ENCODE measurements at places on chromosomes 6 and 20.
A peak's percentile ranks its signal among the peaks of the same experiment; 100 is the strongest.

- no peak for DNase-seq
Observed at GRCh38 chr6:168828800-168829199, 387.8 kb downstream of the SMOC2 start.

DNA sequence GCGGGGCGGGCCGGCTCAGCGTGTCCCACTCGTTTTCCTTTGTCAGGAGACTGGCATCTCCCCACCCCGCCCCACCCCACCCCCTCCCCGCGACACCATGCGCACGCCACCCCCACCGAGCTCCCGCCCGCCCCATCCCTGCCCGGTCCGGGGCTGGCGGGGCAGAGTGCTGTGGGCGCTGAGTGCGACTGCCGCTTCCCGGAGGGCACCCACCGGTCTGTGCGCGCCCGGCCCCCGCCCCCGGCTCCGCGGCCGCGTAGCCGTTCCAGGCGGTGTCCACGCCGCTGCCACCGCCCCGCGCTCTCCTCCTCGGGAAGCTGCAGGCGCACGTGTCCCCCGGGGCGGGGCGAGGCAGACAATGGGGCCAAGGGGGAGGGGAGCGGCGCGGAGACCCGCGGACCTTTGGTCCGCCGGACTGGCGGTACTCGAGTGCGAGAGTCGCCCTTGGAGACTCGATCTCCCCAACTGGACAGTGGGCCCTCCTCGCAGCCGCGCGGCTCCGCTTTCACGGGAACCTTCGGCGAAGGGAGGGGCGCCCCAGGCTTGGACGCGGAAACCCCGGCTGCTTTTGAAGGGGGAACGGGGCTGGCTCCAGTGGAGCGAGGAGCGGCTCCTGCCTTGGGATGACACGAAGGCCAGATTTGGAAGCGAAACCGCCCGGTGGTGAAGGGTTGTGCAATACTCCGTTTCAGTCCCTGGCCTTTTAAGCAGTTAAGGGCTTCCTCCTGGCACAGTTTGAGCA lies 1.0 kb upstream of the SYNCRIP start:
- peak; percentile 55 for DNase-seq

DNA sequence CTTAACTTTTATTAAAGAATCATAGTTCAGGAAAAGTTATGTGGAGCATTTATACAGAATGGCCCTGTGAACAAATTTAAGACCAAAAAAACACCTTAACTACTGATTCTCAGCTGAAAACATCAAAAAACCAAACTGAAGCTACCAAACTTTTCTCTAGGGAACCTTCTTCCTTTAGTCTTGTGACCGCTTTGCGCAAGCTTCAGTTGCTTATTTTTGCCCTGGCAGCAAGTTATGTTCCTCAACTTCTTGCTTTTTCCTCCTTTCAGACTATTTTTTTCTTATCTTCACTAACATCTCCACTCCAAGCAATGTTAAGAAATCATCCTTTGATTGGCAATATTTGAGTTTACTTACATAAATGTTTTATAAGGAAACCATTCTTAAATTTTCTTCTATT lies 100.1 kb downstream of the MYB start:
- no peak for DNase-seq

GRCh38 chr20:4071178-4071693 lies 55.9 kb upstream of the RNF24 start:
- DNase-seq = no peak

DNA sequence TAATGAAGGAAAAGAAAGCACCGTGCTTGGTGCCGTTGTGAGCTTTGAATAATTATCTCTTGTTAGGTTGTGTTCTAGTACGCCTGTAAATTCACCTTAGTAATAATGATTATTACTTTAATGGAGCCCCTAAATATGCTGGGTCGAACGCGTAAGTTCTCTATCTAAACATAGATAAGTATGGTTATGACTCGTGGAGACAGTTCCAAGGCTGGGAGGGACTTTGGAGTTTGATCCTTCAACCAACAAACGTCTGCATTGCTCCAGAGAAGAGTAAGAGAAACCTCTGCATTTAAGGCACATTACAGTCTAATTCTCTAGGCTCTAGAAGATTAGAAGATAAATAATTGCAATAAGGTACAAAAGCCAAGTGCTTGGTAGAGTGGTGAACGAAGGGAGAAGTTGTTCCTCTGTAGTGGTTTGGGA lies 514 bp downstream of the ACOT13 start:
- no peak for DNase-seq

- no peak for DNase-seq
Observed at GRCh38 chr6:53866226-53866625, 71.4 kb downstream of the LRRC1 start.

- DNase-seq = no peak
Observed at GRCh38 chr6:146741609-146742008, 142.8 kb downstream of the ADGB start.

GRCh38 chr6:111605100-111605751 lies 452 bp downstream of the TRAF3IP2 start:
- no peak for DNase-seq

DNA sequence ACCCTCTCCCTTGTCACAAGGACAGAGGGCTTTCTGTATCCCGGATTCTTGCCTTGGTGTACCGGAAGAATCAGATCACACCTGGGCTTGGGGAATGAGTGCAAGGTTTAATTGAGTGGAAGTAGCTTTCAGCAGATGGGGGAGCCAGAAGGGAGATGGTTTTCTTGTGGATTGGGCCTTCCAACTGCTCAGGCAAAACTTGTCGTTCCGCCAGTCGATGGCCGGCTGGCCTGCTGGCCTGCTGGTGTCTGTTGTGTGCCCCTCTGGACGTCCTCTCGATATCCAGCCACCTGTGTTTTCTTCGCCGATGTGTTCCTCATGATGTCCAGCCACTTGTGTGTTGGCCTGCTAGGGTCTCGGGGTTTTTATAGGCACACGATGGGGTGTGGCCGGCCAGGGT lies 168.1 kb downstream of the CDKAL1 start:
- DNase-seq = no peak

DNA sequence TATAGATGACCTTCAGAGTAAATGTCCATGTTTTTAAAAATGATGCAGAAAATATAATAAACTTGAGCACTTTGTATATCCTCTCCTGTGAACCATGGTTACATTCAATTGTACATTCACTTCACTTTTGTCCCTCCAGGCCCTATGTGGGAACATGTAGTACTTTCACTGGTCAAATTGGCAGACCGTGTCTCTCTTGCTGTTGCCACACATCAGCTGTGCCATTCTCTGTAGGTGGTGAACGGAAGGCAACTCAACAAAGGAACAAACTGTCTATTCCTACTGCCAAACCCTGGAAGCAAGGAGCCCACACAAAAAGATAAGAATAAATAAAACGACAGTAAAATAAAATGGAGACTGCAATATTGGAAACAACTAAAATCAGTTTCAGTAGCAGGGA lies 2.0 kb downstream of the ROS1 start:
- DNase-seq = no peak

DNA sequence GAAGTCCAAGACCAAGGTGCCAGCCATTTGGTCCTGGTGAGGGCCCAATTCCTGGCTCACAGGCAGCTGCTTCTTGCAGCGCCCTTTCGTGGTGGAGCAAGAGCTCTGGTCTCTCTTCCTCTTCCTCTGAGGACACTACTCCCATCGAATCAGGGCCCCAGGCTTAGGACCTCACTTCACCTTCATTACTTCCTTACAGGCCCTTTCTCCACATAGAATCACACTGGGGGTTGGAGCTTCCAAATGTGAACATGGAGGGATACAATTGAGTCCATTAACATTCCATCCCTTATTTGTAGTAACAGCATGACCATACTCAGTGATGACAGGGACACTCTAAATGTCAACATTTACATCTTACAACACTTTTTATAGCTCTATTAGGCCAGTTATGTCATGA lies 2.3 kb downstream of the RAMACL start:
- no peak for DNase-seq

- DNase-seq = no peak
Observed at GRCh38 chr6:165008971-165009370, 300.4 kb downstream of the C6orf118 start.

- DNase-seq = no peak
Observed at GRCh38 chr20:36303020-36303595, 3.0 kb upstream of the DLGAP4 start.

DNA sequence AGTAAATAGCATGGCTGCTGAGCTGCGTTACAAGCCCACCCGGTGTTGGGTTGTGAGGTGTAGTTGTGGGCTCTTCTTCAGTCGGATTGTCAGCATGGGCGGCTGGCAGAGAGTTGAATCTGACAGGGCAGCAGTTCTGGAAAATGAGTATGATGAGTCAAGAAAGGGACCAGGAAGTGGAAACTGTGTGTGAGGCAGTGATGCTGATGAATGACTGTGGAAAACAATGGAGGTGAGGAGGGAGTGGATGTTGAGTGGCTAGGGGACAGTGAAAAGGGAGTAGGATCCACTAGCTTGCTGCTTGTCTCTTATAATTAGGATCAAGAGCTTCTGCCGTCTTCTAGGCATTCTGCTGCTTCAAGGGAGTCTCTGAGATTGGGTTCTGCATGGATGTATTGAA lies 154.3 kb downstream of the ESR1 start:
- no peak for DNase-seq

- DNase-seq = no peak
Observed at GRCh38 chr20:24991897-24992486, 559 bp downstream of the APMAP start.

DNA sequence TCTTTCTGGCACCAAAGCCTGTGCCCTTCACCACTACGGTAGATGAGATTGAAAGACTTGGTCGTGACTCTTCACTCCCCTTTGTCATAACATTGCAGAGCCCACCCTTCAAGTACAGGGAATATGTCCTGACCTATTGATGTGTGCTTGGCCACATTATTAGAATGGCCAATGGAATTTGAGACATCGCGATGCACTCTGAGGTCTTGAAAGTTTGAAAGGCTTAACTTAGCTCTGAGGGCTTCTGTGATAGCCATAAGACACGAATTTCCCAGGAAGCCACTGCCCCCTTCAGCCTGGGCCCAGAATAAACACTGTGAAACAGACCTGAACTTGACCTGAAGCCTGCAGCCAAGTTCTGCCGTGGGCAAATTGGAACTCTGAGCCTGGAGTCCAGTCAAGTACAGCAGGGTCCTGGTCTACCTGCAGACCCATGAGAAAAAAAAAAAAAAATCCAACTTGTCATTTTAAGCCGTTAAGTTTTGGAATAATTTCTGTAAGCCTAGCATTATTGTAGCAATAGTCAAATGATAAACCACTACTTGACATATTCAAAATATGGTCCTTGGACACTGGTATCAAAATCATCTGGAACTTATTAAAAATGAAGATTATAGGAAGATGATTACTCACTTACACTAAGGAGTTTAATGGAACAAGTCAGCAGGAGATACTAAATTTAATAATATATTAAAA lies 36.9 kb upstream of the TRAF3IP2 start:
- no peak for DNase-seq

DNA sequence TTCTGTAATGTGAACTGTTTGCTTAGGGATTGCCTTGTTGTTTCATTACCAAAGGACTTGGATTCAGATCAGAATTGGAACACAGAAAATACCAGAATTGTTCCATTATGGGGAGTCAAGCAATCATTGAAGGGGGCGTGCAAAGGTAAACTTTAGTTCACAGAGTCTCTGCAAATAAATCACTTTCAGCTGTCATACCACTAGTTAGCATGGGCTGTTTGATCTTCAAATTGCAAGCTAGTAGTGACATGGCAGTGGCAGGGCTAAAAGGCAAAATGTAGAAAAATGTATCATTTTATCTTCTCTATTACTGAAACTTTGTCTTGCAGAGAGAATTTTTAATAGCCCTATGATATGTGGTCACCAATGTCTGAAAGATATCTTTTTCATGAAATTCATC lies 483.2 kb upstream of the NRSN1 start:
- DNase-seq = no peak

DNA sequence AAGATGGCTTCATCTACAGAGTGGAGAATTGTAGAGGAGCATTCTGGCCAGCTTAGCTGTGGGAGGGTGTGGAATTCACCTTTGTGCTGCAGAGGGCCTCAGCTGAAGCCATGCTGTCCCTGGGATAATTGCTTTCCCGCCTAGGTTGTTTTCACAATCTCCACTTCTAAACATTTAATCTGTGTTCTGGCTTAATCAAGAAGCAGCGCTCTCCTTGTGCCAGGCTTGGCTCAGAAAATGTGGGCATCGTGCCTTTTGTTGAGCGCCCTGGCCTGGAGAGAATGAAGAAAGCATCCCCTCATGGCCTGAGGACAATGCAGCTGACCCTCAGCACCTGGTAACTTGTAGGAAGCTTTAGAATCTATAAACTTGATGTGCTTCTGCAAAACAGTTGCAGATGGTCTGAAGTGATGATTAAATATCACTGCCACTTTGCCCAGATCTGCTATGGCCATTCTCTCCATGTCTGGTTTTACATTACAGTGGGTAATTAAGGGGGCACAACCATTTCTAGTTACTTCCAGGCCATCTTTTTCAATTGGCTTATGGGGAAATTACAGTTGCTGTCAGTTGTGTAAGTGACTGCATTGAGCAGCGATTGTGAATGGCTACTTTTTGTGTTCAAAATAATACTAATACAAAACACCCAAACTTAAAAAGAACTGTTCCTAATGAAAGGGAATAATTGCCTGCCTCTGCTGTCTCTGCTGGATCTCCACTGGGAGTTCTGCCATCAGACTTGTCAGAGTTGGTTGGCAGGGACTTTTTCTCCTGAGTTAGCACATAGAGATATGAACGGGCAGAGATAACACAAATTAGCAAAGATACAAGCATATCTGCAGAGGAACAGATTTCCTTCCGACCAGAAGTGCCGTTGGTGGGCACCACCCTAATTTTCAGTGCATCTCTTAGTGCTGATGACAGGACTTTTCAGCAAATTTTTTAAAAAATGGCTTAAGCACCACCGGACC lies 18.4 kb downstream of the CTNNBL1 start:
- DNase-seq = no peak

DNA sequence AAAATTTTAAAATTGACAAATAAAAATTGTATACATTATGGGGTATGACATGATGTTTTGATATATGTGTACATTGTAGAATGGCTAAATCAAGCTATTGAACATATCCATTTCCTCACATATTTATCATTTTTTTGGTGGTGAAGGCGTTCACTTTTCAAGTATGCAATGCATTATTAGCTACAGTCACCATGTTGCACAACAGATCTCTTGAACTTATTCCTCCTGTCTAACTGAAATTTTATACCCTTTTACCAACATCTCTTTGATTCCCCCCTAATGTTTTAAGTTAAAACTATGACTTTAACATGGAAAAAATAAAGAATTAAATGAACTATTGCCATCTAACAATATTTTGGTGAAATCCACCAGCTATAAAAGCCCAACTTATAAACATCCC lies 65.2 kb upstream of the UST start:
- no peak for DNase-seq

GRCh38 chr20:19940988-19941460 lies 76.1 kb upstream of the NAA20 start:
- DNase-seq = no peak

Measured in activated gamma-delta T cell treated with anti-CD3 and anti-CD28 coated beads, Interleukin-2, amount 50 U/mL, for 16 hours (primary cell).